ENCODE measurements at places on chromosomes 6 and 20.

GRCh38 chr20:24993337-24994185 lies 1.0 kb upstream of the APMAP start:
- no peak for DNase-seq

DNA sequence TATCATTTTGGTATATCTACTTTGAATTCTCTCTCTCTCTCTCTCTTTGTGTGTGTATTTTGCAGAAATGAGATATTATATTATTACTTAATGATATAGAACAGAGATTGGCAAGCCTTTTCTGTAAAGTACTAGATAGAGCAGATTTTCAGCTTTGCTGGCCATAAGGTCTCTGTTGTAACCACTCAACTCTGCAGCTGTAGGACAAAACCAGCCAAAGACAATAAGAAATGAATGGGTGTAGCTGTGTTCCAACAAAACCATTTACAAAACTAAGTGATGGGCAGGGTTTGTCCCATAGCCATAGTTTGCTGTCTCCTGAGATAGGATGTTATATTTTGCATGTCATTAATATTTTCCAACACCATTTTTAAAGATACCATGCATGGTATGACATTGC lies 91.2 kb upstream of the TSHZ2 start:
- DNase-seq: no peak

DNA sequence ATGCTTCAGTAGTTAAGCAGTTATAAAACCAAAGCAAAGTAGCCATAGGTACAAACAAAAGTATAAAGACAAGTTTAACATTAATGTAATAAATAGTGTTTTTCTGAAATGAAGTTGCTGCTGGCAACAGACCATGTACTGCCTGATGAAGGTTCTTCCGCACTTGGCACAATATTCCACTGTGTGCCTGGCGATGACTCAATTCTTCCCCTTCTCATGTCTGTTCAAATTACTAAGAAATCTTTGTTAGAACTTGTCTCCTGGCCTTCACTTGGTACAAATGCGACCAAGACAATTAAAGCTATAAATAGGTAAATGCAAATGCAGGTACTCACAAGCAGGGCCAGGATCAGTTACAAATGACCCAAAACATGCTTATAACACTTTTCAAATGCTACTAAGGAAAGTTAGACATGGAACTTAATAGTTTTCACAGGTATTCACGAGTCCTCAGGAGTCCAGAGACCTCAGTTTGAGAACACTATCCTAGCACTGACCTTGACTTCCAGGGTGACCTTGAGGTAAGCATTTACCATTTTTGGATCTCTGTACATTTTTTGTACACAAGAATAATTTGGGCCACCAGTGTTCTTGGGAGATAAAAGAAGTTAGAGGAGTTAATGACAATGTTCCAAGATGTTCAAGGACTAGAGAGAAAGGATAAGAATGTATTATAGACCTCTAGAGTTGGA lies 8.1 kb upstream of the DDR1 start:
- DNase-seq: no peak

- DNase-seq: no peak
Measured at GRCh38 chr6:154882107-154882506, 113.0 kb upstream of the TIAM2 start.

DNA sequence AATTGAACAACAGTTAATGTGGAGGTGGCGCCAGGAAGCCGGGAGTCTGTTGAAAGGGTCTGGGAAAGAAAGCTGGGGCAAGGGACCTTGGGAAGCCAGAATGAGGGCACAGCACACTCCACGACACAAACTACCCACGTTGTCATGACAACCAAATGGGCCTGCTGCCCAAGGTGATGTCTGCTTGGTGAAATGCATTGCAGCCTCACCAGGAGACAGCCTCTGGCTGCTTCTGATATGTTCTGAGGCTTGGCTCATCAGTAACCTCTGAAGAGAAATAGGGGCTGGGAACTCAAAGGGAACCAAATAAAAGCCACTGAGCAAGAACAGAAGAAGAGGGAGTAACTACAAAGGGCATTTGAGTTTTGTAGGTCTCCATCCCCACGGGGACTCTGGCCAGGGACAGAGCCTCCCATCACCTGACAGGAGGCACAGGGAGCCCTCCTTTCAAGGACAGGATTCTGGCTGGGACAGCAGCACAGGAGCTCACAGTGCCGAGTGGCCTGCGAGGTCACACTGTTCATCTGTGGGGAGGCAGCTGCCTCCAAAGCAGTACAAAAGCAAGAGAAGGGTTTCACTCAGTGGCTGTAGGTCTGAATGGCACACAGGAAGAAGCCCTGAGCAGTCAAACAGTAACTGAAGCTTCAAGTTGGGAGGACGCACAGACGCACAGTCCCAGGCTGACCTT lies 44.6 kb upstream of the KCNK16 start:
- DNase-seq: no peak

DNA sequence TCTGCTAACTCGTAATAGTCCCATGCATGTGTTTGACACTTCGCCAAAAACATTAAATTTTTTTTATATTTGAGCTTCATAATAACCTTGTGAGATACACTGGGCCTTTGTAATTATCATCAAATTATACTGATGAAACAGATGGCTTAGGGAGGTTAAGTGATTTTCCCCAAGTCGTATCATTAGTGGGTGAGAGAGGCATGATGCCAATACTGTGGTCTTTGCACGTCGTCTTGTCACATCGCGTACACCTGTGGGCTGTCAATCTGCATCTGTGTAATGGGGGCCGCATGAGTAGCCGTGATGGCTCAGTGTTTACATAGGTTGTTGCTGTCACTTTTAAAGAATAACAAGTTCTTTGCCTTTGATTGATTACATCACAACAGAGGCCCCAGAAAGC lies 1.7 kb downstream of the PRL start:
- no peak for DNase-seq

- DNase-seq: no peak
Measured at GRCh38 chr6:29510746-29511300, 23.1 kb upstream of the MAS1L start.

DNA sequence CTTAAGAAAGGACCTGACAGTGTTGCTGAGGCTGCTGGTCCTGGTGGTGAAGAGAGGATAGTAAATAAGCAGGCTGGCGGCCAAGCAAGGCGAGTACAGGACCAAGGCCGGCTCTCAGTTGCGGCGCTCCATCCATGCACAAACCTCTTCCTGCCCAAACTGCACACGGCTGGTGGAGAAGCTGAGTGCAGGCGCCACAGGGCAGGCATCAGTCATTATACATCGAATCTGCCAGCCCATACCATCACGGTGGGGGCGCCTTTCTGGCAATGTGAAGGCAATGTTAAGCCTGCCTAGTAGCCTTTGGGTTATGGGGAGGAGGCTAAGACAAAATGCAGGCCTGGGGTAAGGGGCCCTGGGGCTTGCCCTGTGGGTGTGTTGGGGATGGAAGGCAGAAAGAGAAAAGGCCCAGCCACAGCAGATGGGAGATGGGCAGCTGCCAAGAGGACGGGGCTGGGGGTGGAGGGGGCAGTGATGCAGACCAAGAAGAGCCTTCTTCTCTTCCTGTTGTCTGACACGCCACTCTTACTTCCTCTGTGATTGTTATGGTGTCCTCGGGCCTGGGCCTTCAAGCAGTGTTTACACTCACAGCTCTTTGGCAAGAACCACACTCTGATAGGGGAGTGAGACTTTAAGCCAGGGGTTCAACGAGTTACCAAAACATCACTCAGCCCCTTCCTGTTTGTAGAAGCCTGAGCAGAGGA lies 20.3 kb upstream of the KCNK16 start:
- no peak for DNase-seq

All from activated CD8-positive, alpha-beta memory T cell treated with anti-CD3 and anti-CD28 coated beads for 4 hours (primary cell).